Stimulated activated CD4-positive, alpha-beta T cell treated with anti-CD3 and anti-CD28 coated beads, Interleukin-12 subunit alpha, Interleukin-12 subunit beta, amount 100 ng/mL, for 48 hours (primary cell): ENCODE measurements at places on chromosomes 5 and 9.

GRCh38 chr5:135877570-135878155 is 18.0 kb downstream of the IL9 start:
- DNase-seq: no peak

DNA sequence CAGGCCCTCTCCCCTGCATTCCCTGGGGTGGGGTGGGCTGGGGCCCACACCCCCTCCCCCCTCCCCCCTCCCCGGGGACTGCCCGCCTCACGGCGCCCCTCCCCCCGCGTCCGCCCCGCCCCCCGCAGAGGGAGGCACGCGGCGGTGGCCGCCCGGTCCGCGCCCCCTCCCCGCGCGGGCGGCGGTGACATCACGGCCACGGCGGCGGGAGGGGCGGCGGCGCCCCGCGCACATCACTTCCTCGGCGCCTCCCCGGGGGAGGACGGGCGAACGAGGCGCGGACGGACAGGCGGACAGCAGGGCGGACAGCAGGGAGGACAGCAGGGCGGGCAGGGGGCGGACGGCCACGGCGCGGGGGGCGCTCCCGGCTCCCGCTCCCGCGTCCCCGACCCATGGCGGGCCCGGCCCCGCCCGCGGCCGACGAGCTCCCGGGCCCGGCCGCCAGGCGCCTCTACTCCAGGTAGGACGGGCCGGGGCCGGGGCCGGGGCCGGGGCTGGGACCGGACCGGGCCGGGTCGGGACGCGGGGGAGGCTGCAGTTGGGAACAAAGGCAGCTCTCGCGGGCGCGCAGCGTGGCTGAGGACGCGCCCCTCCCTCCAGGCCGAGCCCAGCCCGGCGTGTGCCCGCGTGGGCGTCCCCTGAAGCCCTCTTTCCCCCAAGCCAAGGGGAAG is at the start of gene GPSM1:
Gene GPSM1, plus strand, starts transcription at position 236 of the 671 bp plus-strand sequence. Its CDS starts 157 bp downstream, at position 393.
- DNase-seq: peak; percentile 31

- DNase-seq: no peak
These were observed 4.0 kb upstream of the TNPO1 start for GRCh38 chr5:72812488-72812887.

- no peak for DNase-seq
These were observed 45.9 kb downstream of the SUSD1 start for GRCh38 chr9:112129246-112129645.

DNA sequence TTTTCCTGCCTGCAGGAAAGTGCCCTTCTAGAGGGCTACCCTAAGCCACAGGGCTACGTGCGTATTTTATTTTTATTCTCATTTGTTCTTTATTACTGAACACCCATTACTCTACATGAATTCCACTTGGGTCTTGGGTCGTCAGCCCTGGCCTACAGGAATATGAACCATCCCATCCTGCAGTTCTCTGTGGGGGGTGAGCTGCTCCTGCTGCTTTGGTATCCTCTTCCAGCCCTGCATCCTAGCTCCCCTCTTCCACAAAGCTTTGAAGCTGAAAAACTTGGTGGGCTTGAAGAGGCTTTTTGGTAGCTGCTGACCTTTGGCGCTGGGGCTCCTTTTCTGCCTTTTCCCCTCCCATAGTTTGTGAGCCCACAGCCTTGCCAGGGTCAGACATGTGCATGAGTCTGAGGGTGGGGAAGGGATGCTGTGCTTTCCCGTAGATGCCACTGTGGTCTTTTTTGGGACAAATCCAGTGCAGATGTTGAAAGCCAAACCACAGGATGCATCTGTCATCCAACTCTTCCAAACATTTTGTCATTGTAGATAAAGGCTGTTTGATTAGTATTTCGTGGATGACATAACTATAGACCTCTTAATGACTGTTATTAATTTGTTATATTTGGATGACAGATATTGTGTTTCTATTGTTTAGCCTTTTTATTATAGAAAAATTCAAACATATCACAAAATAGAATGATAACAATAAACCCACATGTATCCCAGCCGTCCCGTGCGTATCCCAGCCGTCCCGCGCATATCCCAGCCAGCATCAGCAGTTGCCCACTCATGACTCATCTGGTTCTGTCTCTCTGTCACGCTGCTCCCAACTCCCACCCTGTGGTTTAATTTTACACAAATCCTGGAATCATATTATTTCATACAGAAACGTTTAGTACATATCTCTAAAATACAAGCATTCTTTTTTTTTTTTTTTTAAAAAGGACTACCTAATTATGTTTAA is 43.9 kb downstream of the SLC46A2 start:
- no peak for DNase-seq

- DNase-seq: no peak
These were observed 1.2 kb downstream of the AK3 start for GRCh38 chr9:4739587-4740387.

GRCh38 chr5:8349855-8350254 is 480.9 kb downstream of the MTRR start:
- no peak for DNase-seq

GRCh38 chr9:99451112-99451606 is 229.1 kb downstream of the SEC61B start:
- no peak for DNase-seq

- no peak for DNase-seq
These were observed 13.9 kb downstream of the TGFBI start for GRCh38 chr5:136042665-136043121.

GRCh38 chr9:133087429-133088145 is 25.8 kb downstream of the CEL start:
- DNase-seq: no peak

DNA sequence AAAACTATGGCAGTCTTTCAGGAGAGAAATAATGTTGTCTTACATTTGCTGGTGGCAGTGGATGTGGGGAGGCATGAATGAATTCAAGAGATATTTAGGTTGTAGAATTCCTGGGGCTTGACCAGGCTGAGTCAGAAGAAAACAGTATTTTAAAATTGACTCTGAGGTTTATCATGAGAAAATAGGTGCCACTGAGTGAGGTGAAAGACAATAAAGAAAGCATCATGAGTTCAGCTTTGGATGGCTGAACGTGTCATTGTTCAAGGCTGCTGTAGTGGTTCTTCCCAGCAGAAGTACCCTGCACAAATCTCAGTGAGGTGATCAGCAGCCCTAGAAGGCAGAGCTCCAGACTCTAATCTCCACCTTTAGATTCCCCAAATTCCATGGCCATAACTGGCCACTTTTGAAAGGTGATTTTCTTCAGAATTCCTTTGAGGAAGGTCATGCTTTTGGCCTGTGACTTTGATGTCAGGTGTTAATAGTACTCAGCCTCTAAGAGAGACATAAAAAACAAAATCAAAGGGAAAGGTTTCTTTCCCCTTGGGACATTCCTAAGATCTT is 395.4 kb downstream of the NTRK2 start:
- DNase-seq: no peak

GRCh38 chr9:136825295-136826187 is 16.7 kb upstream of the AJM1 start:
- DNase-seq: no peak

GRCh38 chr5:138849439-138849838 is 25.7 kb downstream of the LRRTM2 start:
- no peak for DNase-seq

- no peak for DNase-seq
These were observed 51.6 kb downstream of the NACC2 start for GRCh38 chr9:136043441-136043991.

- DNase-seq: no peak
These were observed 202.5 kb upstream of the SLC27A6 start for GRCh38 chr5:128762661-128763306.

- DNase-seq: no peak
These were observed 129.4 kb downstream of the SLIT3 start for GRCh38 chr5:169171515-169171914.

DNA sequence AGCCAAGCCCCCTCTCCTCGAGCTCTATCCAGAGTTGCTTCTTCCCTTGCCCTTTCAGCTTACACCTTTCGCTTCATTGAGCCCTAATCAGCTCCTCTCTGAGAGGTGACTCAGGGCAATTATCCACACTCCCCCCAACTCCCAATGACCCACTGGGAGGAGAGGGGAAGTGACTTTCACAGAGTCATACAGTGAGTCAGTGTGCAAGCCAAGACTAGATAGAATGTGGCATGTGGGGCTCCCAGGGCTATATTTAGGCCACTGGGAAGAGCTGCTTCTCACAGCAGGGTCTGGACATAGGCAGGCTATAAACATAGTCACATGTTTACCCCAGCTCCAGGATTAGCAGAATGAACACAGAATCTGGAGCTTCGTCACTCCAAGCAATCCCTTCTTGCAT is 57.4 kb downstream of the NRG2 start:
- no peak for DNase-seq

GRCh38 chr5:39854771-39855410 is 430.1 kb upstream of the DAB2 start:
- DNase-seq: no peak

- no peak for DNase-seq
These were observed 10.8 kb upstream of the NIPAL4 start for GRCh38 chr5:157449011-157449723.

DNA sequence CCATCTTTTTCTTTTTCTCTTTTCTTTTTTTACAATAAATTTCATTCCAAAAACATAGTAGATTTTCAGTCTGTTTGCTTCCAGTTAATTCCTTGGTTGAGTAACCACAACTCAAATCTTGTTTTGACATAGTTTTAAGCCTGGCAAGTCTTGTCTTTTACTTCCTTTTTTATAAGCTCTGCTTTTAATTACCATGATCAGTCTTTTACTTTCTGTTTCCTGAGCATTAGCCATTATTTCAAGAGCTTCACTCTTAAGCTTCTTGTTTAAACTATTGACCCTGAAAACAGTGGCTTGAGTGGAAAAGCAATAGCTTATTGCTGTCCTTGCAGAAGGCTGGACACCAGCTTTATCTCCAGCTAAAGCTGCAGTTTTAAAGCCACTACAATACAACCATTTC is 1363.3 kb downstream of the MAT2B start:
- no peak for DNase-seq

- DNase-seq: no peak
These were observed 297.0 kb upstream of the TAS2R1 start for GRCh38 chr5:9927106-9927505.

GRCh38 chr5:73256012-73256411 is 83.0 kb downstream of the TMEM174 start:
- no peak for DNase-seq

GRCh38 chr5:34494111-34494755 is 161.9 kb upstream of the RAI14 start:
- no peak for DNase-seq

GRCh38 chr5:19608444-19609002 is 379.5 kb downstream of the CDH18 start:
- DNase-seq: no peak

- DNase-seq: no peak
These were observed 22.6 kb downstream of the PLAC8L1 start for GRCh38 chr5:146082798-146083197.

- DNase-seq: no peak
These were observed 186.7 kb downstream of the MAT2B start for GRCh38 chr5:163692091-163692490.

- no peak for DNase-seq
These were observed 123.7 kb downstream of the C9orf50 start for GRCh38 chr9:129497005-129497812.

DNA sequence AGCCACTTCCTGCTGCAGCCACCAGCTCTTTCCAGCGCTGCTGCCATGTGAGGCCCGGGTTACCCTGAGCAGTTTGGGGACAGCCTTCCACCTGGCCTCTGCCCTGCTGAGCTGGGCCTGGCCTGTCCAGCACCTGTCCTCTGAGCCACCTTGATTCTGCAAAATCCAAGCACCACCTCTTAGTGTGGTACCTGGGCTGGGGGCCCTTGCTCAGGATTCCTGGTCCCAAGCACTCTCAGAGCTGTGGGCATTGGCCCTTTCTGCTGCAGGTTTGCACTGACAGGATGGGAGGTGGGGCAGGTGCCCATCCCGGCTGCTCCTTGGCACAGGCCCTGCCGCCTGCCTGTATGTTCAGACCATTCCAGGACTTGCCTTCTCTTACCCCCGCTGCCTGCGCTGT is 309.2 kb upstream of the IRX4 start:
- DNase-seq: no peak

DNA sequence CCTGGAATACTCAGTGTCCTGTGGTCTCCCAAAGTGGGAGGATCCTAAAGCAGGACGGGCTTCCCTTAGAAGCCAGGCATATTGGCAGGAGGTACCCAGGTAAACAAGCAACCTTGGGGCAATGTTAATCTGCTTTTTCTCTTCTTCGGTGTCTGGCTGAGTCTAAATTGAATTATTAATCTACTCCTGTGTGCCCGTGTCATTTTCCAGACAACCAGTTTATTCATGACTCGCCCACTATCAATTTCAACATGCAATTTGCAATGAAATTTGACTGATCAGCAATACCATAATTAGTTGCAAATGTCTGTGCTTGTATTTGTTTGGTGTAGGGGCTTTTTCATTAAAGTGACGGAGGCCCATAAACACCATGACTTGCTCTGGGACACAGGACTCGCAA is 32.9 kb upstream of the JADE2 start:
- no peak for DNase-seq

DNA sequence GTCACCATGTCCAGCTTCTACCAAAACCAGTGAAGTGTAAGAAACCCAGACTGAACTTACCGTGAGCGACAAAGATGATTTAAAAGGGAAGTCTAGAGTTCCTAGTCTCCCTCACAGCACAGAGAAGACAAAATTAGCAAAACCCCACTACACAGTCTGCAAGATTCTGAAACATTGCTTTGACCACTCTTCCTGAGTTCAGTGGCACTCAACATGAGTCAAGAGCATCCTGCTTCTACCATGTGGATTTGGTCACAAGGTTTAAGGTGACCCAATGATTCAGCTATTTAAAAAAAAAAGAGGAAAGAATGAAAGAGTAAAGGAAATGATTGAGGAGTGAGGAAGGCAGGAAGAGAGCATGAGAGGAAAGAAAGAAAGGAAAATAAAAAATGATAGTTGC is 19.8 kb downstream of the IL7R start:
- no peak for DNase-seq

GRCh38 chr5:54446379-54446732 is 9.1 kb upstream of the HSPB3 start:
- DNase-seq: no peak

- no peak for DNase-seq
These were observed 614.7 kb upstream of the ST8SIA4 start for GRCh38 chr5:101517795-101518194.

GRCh38 chr5:92885950-92886349 is 695.1 kb downstream of the NR2F1-AS1 start:
- no peak for DNase-seq

DNA sequence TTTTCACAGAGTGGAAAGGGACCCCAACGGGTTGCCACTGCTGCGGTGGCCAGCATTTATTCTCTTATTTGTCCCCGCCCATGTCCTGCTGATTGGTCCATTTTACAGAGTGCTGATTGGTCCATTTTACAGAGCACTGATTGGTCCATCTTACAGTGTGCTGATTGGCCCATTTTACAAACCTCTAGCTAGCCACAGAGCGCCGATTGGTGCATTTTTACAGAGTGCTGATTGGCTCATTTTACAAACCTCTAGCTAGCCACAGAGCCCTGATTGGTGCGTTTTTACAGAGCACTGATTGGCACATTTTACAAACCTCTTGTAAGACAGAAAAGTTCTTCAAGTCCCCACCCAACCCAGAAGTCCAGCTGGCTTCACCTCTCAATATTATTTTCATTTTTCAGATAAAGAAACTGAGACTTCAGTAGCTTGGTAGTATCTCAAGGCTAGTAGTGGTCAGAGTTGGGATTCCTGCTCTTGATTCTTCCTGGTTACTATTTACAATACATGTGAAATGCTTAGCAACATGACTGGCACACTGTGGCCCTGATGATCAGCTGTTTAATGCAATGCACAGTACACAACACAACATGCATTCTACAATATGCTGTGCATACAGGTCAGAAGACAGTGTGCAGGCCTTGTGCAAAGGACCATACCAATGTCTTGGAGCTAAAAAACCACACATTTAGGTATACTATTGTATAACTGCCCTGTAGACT is 63.6 kb upstream of the BOD1 start:
- DNase-seq: no peak

GRCh38 chr5:172439785-172440477 is 14.4 kb downstream of the SH3PXD2B start:
- DNase-seq: no peak
